ENCODE measurements at places on chromosomes 5 and 9. TPM values are rescaled to one million over a fixed set of nuclear protein-coding genes. Genes with fewer than 3 reads are reported as not detected.

- no peaks in the 10 kb centered on the region for H3K36me3 ChIP-seq
- no peak for DNase-seq
- H3K27ac ChIP-seq, result no peak overlapping the region
- no peaks in the 10 kb centered on the region for H3K4me1 ChIP-seq
- H3K4me3 ChIP-seq, result no peak overlapping the region
These were observed 342.7 kb upstream of the RIOK2 start for GRCh38 chr5:97525780-97526179.

GRCh38 chr5:53041071-53041692 is 52.0 kb downstream of the ITGA2 start:
- peaks cover 24% of the 10 kb centered on the region for H3K4me1 ChIP-seq
- DNase-seq, result peak; percentile 18
- no peaks in the 10 kb centered on the region for H3K27me3 ChIP-seq

GRCh38 chr5:151647320-151647861 is 39.3 kb downstream of the SPARC start:
- no peak overlapping the region for H3K4me3 ChIP-seq
- H3K36me3 ChIP-seq, result no peaks in the 10 kb centered on the region
- no peaks in the 10 kb centered on the region for H3K4me1 ChIP-seq
- DNase-seq, result no peak

DNA sequence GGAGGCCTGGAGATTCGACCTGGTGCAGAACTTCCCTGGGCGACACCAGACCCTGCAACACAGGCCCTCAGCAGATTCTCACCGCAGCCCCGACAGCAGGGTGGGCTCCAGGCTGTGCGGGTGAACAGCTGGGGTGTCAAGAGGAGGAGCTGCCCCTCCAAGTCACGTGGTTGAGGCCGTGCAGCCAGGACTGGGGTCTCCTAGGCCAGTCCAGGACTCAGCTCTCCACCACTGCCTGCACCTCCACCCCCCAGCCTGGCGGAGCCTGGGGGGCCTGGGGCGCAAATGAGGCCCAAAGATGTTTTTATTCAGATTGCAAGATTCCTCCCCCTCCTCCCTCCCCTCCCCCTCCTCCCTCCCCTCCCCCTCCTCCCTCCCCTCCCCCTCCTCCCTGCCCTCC is 9.2 kb upstream of the AGPAT2 start:
- no peak overlapping the region for H3K4me3 ChIP-seq
- no peak overlapping the region for H3K27ac ChIP-seq
- H3K27me3 ChIP-seq, result no peaks in the 10 kb centered on the region
- H3K36me3 ChIP-seq, result no peaks in the 10 kb centered on the region

DNA sequence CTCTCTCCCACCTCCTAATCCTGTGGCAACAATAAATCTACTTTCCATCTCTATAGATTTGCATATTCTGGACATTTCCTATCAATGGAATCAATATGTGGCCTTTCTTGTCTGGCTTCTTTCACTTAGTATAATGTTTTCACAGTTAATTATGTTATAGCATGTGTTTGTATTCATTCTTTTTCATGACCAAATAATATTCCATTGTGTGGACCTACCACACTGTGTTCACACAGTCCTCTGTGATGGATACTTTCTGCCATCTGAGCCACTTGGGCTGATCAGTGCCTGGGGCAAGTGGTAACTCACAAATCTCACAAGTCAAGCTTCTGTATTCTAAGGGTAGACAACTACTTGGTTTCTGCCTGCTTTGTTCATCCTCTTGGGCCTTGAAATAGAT is 48.7 kb upstream of the POMT1 start:
- H3K4me1 ChIP-seq, result no peaks in the 10 kb centered on the region
- DNase-seq, result no peak
- H3K27ac ChIP-seq, result no peak overlapping the region

DNA sequence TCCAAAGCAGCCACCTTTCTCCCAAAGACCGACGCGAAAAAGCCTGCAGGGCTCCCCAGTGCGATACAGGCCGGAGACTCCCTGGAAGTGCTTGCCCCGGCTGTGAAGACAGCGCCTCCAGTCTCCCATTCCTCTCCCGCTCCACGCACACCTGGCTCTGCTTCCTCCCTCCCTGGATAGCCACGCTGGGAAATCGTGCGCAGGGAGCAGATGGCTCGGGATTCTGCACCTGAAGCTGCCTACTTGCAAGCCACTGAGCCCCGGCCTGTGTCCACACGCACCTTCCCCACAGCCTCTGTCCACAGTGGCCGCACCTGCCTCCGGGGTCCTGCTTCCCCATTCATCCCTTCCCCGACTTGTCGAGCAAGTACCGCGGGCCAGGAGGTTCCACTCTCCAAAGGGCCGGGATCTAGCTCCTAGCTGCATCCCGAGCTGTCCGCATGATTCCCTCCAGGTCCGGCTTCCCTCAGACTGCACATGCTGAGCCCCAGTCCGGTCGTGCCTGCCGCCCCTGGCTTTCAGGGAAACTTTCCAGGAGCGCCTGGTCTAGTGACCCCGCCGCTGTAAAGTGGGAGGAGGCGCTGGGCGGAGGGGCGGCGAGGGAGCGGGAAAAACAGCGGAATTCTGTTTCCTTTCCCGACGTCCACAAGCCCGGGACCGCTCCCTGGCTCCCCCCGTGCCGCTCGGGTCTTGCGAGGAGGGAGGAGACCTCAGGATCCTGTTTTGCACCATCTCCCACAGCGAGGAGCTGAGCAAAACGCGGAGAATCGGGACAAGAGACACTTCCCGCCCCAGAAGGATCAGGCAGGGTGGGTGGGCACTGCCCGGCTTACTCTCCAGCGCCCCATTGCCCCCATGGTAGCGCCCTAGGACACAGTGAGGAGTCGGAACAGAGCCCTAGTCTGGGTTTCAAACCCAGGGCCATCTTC is 2.0 kb downstream of the SEMA6A start:
- peaks cover 21% of the 10 kb centered on the region for H3K27me3 ChIP-seq
- peaks cover 13% of the 10 kb centered on the region for H3K4me1 ChIP-seq
- no peak for DNase-seq
- no peak overlapping the region for H3K4me3 ChIP-seq

DNA sequence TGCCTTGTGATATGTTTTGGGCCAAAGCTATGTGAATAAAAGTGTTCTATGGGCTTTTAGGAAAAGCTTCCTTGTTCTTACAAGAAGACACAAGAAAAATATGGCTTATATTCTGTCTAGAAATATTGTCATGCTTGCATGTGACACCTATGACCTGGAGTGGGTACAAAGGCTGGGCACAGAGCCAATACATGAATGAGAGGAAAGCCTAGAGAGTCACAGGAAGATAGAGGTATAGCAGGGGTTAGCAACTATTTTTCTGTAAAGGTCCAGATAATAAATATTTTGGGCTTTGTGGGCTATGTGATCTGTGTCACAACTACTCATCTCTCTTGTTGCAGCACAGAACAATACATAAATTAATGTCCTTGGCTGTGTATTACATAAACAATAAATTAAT is 196.6 kb upstream of the CD180 start:
- H3K27me3 ChIP-seq, result no peaks in the 10 kb centered on the region
- DNase-seq, result no peak
- no peaks in the 10 kb centered on the region for H3K4me1 ChIP-seq
- H3K36me3 ChIP-seq, result no peaks in the 10 kb centered on the region
- no peak overlapping the region for H3K4me3 ChIP-seq

GRCh38 chr5:181149355-181149754 is 2.0 kb downstream of the OR2V2 start:
- no peak overlapping the region for H3K27ac ChIP-seq
- no peak for DNase-seq
- H3K4me1 ChIP-seq, result peaks cover 4% of the 10 kb centered on the region
- H3K36me3 ChIP-seq, result no peaks in the 10 kb centered on the region

DNA sequence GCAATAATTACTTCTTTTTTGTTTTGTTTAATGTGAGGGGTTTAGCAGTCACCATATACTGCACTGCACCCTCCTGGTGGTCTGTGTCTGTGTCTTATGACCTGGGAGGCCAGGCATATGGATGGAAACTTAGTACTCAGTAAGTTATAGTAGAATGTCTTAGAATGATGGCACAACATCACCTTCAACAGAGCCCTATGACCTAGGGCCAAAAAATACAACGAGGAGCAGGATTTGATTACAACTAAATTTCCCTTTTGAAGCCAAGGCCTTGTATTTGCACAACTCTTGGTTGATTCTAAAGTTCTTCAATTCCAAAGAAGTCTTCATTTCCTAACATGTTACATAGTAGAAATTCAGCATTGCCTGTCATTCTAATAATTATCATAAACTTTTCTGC is 422.1 kb upstream of the PIK3R1 start:
- no peaks in the 10 kb centered on the region for H3K36me3 ChIP-seq
- DNase-seq, result no peak
- H3K27me3 ChIP-seq, result no peaks in the 10 kb centered on the region
- H3K4me1 ChIP-seq, result no peaks in the 10 kb centered on the region
- H3K4me3 ChIP-seq, result no peak overlapping the region

GRCh38 chr9:114894609-114895433 is 35.6 kb downstream of the TNFSF8 start:
- peaks cover 79% of the 10 kb centered on the region for H3K4me1 ChIP-seq
- no peak overlapping the region for H3K27ac ChIP-seq
- H3K27me3 ChIP-seq, result no peaks in the 10 kb centered on the region
- H3K4me3 ChIP-seq, result no peak overlapping the region
- no peak for DNase-seq

- no peak overlapping the region for H3K27ac ChIP-seq
- H3K27me3 ChIP-seq, result no peaks in the 10 kb centered on the region
- no peak overlapping the region for H3K4me3 ChIP-seq
- H3K4me1 ChIP-seq, result no peaks in the 10 kb centered on the region
These were observed 8.9 kb upstream of the SPIN1 start for GRCh38 chr9:88379352-88379751.

- no peak for DNase-seq
- no peaks in the 10 kb centered on the region for H3K27me3 ChIP-seq
- no peak overlapping the region for H3K27ac ChIP-seq
- no peak overlapping the region for H3K4me3 ChIP-seq
- no peaks in the 10 kb centered on the region for H3K36me3 ChIP-seq
These were observed 17.6 kb upstream of the HEXB start for GRCh38 chr5:74667396-74667795.

DNA sequence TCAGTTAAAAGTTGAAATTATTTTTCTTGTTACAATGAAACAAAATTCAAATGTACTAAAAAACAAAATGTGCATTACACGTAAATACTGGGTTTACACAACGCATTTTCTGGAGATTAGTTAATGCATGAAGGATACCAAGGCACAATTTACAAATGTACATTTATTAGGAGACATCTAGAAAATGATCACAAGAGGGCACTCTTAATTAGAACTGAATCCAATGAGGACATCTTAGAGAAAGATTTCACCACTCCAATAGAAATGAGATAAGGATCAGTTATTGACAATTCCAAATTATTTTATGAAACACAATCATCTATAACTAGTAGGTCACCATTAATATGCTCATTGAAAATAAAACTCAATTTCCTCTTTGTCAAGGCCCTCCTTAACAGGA is 36.6 kb upstream of the CDH12 start:
- no peak for DNase-seq
- no peaks in the 10 kb centered on the region for H3K36me3 ChIP-seq
- H3K4me3 ChIP-seq, result no peak overlapping the region
- no peaks in the 10 kb centered on the region for H3K4me1 ChIP-seq
- H3K27me3 ChIP-seq, result no peaks in the 10 kb centered on the region
- H3K27ac ChIP-seq, result no peak overlapping the region

GRCh38 chr5:111509119-111509518 is 3.2 kb downstream of the STARD4 start:
- H3K27me3 ChIP-seq, result no peaks in the 10 kb centered on the region
- peak; percentile 4 for DNase-seq
- H3K4me1 ChIP-seq, result peaks cover 35% of the 10 kb centered on the region
- H3K27ac ChIP-seq, result no peak overlapping the region
- H3K36me3 ChIP-seq, result no peaks in the 10 kb centered on the region
- H3K4me3 ChIP-seq, result no peak overlapping the region

- H3K4me3 ChIP-seq, result no peak overlapping the region
- no peak overlapping the region for H3K27ac ChIP-seq
- no peak for DNase-seq
These were observed 265.2 kb downstream of the TMEM38B start for GRCh38 chr9:105959531-105959930.

- H3K27ac ChIP-seq, result peak overlapping the region; percentile 25
- peaks cover 22% of the 10 kb centered on the region for H3K4me1 ChIP-seq
- H3K4me3 ChIP-seq, result no peak overlapping the region
- no peaks in the 10 kb centered on the region for H3K27me3 ChIP-seq
- DNase-seq, result peak; percentile 18
These were observed 21.6 kb downstream of the LPCAT1 start for GRCh38 chr5:1502046-1502736.

DNA sequence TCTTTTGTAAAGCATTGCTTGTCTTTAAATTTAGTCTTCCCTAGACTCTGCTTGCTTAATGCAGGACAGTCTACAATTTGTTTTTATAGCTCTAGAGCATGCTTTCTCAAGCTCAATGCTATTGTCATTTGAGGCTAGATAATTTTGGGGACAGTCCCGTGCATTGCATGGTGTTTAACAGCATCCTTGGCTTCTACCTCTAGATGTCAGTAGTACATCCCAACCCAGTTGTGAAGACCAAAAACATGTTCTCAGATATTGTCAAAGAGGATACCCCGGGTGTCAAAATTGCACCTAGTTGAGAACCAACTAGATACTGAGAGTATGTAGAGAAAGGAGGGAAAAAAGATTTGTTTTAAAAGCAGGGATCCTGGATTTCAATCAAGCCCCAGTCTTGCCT is 277.5 kb downstream of the CEMIP2 start:
- H3K27me3 ChIP-seq, result no peaks in the 10 kb centered on the region
- no peak overlapping the region for H3K27ac ChIP-seq
- no peak overlapping the region for H3K4me3 ChIP-seq
- no peaks in the 10 kb centered on the region for H3K36me3 ChIP-seq
- H3K4me1 ChIP-seq, result no peaks in the 10 kb centered on the region

BNC2 gene
- total RNA-seq, result not detected

KCNMB1 gene
- not detected for total RNA-seq

NUTM2F gene
- not detected for total RNA-seq

FAM221B gene
- total RNA-seq, result not detected

SPATA31E1 gene
- not detected for total RNA-seq

PPP3R2 gene
- total RNA-seq, result not detected

ERP44 gene
- 17.0 TPM for total RNA-seq

MZB1 gene
- 1.1 TPM for total RNA-seq
